Cortex of kidney (tissue), 1 donor: ENCODE measurements at places on chromosomes 2 and 18.

- DNase-seq = no peak
Observed at GRCh38 chr2:48328159-48328809, 201.7 kb upstream of the STON1 start.

GRCh38 chr18:73235491-73235890 lies 367.7 kb upstream of the NETO1 start:
- DNase-seq = no peak

- DNase-seq = no peak
Observed at GRCh38 chr18:57845605-57846074, 42.5 kb upstream of the ATP8B1 start.

GRCh38 chr2:36333350-36334012 lies 22.1 kb upstream of the CRIM1 start:
- no peak for DNase-seq

DNA sequence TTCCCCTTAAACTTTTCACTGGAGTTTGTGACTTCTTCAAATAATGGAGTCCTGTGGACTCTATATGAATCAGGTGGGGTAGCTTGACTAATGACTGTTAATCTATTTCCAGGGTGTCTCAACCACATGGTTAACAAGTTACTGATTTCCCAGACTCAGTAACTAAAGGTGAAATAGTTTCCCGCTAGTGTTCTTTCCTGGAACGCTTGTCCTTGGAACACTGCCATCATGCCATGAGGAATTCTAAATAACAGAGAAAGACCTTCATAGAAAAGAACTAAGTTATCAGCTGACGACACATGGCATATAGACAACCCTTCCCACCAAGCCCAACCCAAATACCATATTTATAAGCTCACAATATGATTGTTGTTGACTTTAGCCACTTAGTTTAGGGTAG lies 1027.9 kb upstream of the FAM98A start:
- no peak for DNase-seq

- no peak for DNase-seq
Observed at GRCh38 chr2:197248623-197249022, 62.0 kb downstream of the ANKRD44 start.

DNA sequence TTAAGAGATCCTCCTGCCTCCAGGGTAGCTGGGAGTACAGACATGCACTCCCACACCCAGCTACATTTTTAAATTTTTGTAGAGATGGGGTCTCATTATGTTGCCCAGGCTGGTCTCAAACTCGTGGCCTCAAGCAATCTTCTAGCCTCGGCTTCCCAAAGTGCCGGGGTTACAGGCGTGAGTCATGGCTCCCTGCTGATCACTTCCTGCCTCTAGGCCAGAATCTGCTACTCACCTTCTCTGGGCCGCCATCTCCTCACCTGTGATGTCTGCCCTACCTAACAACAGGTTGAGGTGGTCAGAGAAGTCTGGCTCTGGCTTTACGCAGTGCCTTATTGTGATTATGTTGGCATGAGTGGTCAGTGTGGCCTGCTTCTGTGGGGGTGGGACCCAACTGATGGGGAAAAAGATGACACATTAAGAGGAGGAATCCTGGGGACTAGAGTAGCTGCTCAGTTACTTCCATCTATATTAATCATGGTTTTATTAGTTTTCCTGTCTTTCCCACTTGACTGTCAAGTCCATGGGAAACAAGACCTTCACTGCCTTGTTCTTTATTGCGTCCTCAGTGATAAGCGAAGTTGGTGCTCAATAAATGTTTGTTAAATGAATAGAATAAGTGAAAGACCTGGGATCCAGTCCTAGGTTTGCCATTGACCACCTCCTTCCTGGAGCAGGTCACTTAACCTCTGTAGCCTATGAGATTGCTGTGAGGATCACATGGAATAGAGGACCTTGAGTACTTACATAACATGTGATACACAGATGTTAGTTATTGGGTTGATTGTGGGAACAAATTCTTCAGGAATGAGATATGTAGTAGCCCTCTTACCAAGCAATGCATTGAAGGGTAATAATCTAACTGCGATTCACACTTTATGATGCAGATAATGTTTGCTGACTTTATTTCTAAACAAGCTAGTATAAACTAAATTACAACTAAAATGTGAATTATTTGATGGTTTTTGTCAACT lies 15.7 kb downstream of the KCTD1 start:
- no peak for DNase-seq

- DNase-seq = no peak
Observed at GRCh38 chr18:35776473-35776872, 194.9 kb downstream of the GALNT1 start.

DNA sequence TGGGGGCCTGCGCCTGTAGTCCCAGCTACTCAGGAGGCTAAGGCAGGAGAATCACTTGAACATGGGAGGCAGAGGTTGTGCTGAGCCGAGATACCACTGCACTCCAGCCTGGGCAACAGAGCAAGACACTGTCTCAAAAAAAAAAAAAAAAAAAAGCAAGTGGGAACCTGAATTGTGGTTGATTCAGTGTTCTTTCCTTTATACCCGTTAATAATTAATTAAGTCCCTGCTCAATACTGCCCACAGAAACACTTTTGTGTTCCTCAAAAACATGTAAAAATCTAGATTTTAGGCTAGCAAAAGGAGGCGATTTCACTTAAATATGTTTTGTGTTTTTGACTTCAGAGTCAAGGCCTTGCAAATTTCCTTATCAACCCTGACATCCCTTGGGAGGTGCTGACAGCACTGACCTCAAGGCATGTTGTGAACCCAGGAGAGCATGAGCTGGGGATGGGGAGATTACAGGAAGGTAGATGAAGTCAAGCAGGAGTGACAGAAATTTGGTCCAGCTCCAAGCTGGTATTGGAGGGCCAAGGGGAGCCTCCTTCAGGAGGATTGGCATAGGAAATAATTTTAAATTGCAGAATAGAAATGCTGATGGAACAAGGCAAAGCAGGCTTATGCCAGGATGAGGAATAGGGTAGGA lies 89.0 kb upstream of the PNPT1 start:
- DNase-seq = no peak

GRCh38 chr18:13541621-13542519 lies 184.5 kb downstream of the FAM210A start:
- no peak for DNase-seq

DNA sequence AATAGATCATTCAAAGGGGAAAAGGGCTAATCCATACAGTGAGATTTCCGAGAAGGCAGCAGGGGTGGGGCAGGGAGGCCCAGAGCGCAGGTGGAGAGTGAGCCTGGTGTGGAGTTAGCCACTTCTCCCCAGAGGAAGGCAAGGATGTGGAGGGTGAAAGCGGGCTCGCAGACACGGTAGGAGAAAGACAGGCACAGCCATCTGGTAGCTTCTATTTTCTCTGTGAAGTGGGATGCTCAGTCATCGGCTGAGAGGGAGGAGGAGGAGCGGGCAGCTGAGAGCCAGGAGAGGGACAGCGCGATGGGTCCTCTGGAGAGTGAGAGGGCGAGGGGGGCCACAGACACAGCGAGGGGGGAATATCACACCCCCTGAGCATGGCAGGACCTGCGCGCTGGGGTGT lies 153.3 kb upstream of the NDUFV2 start:
- no peak for DNase-seq

DNA sequence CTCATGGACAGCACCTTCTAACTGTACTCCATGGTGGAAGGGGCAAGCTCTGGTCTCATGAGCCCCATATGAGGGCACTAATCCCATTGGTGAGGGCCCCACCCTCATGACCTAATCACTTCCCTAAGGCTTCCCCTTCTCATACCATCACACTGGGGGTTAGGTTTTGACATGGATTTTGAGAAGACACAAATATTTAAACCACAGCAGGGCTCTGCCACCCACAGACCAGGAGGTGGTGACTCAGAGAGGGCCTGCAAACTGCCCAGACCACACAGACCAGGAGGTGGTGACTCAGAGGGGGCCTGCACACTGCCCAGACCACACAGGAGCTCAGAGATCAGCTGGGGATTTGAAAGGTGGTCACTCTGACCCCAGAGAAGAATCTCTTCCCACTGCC lies 222.0 kb downstream of the KLHL29 start:
- no peak for DNase-seq
